ENCODE measurements at places on chromosomes 1 and 21.

- no peak for DNase-seq
These were observed 134.1 kb downstream of the FCRL5 start for GRCh38 chr1:157418231-157418630.

GRCh38 chr1:77990629-77991204 lies 11.8 kb upstream of the FUBP1 start:
- DNase-seq: no peak

GRCh38 chr1:15501208-15502032 lies 22.6 kb downstream of the CASP9 start:
- no peak for DNase-seq

GRCh38 chr1:201051399-201051798 lies 27.9 kb upstream of the KIF21B start:
- DNase-seq: no peak

- DNase-seq: no peak
These were observed 1675.7 kb upstream of the B3GALT2 start for GRCh38 chr1:194862129-194862528.

DNA sequence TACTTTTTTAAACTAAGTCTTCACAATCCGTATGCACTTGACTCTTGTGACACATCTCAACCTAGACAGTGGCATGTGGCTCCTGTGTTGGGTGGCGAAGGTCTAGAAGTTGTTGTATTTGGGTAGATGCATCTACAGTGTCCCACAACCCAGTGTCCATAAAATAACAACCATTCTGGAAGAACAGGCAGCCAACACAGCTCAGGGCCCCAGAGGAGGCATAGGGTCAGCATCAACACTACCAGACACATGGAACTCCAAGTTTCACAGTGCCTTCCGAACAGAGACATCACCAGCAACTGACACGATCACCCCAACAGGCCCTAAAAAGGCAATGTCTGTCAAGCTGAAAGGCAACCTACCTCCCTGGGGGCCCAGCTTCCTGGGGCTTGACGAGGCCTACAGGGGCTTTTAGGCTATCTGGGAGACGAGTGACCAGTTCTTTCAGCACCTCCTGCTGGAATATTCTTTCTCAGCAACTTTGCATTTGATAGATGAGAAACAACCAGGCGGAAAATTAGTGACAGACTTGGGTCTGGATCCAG lies 5.6 kb downstream of the SH3BP5L start:
- no peak for DNase-seq

GRCh38 chr1:160214481-160215140 lies 9.4 kb downstream of the PEA15 start:
- no peak for DNase-seq

DNA sequence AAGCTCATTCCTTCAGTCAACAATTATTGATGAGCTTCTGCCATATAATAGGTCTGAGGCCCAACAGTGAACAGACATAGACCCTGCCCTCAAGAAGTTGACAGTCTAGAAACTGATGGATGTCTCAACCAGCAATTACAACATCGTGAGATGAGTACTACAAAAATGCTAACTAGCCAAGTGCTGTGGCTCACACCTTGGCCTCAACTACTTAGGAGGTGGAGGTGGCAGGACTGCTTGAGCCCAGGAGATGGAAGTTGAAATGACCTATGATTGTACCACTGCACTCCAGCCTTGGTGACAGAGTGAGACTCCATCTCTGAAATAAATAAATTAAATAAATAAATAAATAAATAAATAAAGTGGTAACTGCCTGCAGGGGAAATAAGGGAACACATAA lies 11.7 kb upstream of the PTP4A2 start:
- no peak for DNase-seq

DNA sequence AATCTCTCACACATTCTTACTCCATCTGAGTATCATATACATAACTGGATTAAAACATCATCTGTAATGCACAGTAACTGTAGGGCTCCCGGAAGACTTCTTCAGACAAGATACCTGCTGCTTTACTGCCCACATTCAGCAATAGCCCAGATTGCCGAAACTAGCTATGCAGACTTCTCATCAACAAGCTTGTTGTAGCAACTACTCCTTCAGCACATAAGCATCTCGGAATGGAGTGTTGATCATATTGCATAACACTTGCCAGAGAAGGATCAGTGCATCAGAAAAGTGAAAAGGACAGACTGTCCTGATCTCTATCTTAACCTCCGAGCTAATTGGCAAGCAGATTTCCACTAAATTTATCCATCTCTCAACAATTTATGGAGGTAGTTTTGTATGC lies 354.6 kb upstream of the C1orf87 start:
- DNase-seq: no peak

- no peak for DNase-seq
These were observed 212.3 kb downstream of the MATN1 start for GRCh38 chr1:30511106-30511505.

- no peak for DNase-seq
These were observed 9.8 kb downstream of the SLC19A2 start for GRCh38 chr1:169475806-169476387.

- peak; percentile 86 for DNase-seq
These were observed at the start of gene RAB13 for GRCh38 chr1:153985941-153986761. Gene RAB13, minus strand, starts transcription at chr1:153986339. Its CDS starts 103 bp downstream, at chr1:153986236.

- no peak for DNase-seq
These were observed 149.4 kb downstream of the TIAM1 start for GRCh38 chr21:31194510-31195293.

DNA sequence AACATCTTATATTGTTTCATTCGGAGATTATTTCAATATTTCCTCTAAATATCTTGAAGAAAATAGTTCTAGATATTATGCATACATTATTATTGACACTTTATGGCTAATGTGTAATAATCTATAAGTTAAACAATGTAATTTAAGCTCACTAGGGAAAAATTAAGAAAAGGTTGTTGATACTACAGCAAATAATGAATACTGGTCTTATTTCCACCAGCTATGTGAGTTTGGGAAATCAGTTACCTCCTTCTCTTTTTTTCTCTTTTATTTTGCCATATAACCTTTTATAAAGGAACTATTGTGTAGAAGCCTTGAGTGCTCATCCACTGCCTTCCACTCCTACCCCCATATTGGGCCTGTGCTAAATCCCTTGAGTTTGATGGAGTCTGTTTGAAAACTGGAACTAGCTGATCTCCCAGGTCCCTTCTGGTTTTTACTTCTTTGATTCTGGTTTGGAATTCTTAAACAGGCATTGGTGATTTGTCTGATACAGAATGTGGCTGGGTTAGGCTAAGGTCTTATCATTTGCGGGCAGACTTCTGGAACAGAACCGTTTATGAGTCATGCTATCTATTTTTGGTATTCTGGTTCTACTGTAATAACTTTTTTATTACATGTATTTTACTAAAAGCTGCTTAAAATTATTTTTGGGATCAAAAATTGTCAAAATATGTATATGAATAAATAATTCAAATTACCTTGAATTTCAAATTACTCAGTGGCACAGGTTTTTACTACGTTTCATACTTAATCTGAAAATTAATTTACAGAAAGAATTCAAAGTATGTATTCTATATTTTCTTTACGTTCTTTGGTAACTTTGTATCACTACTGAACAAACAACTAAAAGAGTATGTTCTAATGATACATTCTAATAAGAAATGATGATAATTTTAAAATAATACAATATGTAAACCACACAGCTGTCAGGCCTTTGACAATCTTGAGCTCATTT lies 5.0 kb upstream of the CDC14A start:
- DNase-seq: no peak

- no peak for DNase-seq
These were observed 2.4 kb downstream of the TFAP2E start for GRCh38 chr1:35575416-35575958.

GRCh38 chr1:223344491-223344890 lies 19.5 kb downstream of the SUSD4 start:
- DNase-seq: peak; percentile 13

Data from muscle of back (tissue), 13 donors.